ENCODE measurements at places on chromosomes 3 and 15.

DNA sequence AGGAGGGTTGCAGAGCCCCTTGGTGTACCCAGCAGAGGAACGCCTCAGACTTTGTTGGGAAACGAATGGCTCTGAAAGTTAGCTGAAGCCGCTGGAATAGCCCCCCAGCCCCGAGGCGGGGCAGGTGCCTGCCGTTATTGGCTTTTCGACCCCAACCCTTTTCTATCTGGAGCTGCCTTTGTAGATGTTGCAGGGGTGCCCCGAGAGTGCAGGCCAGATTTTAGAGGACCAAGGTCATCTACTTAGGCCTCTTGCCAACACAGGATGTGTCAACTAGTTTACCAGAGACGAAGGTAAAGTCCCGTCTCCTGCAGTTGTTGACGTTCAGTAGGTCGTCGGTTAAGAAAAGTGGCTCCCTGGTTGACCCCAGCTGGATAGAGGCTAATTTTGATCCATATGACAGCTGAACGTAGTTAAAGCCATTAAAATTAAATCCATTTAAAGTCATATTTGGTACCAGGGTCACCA lies 579 bp upstream of the UBE3A start:
- DNase-seq: no peak

- DNase-seq: no peak
Observed at GRCh38 chr3:105930733-105931132, 61.9 kb upstream of the CBLB start.

GRCh38 chr3:41286305-41286704 lies 87.0 kb downstream of the CTNNB1 start:
- DNase-seq: no peak

- DNase-seq: no peak
Observed at GRCh38 chr15:48265135-48265534, 59.0 kb downstream of the SLC12A1 start.

- DNase-seq: no peak
Observed at GRCh38 chr3:149958171-149958796, 12.4 kb downstream of the PFN2 start.

GRCh38 chr3:71022551-71023335 lies 560.8 kb downstream of the FOXP1 start:
- DNase-seq: no peak

DNA sequence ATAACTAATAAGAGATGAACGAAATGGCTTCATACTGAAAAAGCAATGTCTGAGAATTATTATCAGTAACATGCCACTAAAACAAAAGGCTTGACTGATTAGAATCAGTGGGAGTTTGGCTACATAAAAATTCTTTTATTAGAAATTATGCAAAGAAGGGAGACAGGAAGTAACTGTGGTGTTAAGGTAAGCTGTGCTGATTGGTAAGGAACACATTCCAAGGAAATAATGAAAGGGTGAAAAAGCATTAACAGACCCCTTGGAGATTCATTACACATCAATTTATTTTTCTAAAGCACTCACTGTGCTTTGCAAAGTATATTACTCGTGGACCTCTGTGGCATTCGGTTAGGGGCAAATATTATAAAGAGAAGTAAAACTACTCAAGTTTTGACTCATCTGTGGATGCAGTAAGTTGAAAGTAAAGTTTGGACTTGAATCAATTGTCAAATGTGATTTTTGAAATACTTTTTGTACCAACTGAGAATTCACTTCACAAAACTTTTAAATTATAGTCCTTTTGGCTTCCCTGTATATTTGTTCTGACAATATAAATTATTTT lies 176.1 kb upstream of the ZPLD1 start:
- no peak for DNase-seq

- DNase-seq: no peak
Observed at GRCh38 chr3:56782906-56783305, 18.8 kb downstream of the ARHGEF3 start.

DNA sequence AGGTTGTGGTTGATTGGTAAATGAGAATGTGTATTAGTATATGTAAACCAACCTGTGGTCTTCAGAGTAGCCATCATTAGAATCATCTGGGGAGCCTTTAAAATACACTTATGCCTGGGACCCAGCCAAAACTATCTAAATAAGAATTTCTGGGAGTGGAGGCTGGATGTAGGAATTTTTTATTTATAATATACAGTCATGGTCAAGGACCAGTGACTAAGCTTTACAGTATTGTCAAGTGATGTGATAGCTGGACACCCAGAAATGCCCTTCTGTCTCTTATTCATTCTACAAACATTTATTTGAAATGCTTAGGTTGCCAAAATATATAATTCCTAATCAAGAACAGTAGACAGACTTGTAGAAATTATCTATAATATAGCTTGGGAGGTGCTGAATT lies 132.2 kb downstream of the MBNL1 start:
- DNase-seq: no peak

- no peak for DNase-seq
Observed at GRCh38 chr3:29597376-29598008, 316.6 kb downstream of the RBMS3 start.

GRCh38 chr3:69902386-69902785 lies 97.1 kb upstream of the SAMMSON start:
- DNase-seq: no peak

DNA sequence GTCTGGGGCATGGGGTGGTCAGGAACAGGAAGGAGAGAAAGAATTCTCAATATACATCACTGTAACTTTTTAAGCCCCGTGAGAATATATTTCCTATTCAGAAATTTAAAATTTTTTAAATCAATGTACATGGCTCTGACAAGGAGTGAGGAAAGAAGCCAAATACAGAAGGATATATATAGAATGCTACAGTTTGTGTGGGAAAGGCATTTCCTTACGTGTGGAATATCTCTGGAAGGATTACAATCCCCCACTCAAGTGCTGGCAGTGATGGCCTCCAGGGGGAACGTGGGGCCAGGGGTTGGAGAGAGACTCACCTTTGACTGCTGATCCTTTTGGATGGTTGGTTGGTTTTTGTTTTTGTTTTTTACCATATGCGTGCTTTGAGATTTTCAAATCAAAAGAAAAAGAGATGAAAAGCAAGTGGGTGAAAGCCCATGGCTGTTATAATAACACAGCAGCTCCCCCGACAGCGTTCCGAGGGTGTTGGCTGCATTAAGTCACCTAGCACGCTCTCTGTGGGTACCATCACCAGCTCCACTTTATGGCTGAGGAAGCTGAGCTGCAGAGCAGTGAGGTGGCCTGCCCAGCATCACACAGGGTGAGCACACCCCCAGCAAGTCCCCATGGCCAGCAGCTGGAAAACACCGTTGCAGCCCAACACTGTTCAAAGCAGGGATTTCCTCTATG lies 39.9 kb downstream of the TPRA1 start:
- DNase-seq: no peak

DNA sequence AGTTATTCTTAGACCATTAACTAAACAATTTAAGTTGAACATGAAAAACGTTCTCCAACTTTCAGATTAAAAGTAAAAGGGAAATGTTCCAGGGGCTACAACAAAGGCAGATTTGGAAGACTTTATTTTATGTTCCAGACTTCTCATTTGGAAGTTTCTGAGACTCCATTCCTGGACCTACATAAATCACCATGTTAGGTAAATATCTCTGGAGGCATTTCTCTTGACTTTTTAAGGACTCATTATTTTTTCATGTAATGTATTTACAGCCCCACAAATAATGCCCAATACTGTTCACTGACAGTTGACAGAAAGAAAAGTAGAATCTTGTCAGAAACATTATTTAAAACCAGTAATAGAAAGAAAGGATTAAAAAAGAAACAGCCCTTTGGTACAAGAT lies 352.1 kb downstream of the SLC9A9 start:
- DNase-seq: no peak

DNA sequence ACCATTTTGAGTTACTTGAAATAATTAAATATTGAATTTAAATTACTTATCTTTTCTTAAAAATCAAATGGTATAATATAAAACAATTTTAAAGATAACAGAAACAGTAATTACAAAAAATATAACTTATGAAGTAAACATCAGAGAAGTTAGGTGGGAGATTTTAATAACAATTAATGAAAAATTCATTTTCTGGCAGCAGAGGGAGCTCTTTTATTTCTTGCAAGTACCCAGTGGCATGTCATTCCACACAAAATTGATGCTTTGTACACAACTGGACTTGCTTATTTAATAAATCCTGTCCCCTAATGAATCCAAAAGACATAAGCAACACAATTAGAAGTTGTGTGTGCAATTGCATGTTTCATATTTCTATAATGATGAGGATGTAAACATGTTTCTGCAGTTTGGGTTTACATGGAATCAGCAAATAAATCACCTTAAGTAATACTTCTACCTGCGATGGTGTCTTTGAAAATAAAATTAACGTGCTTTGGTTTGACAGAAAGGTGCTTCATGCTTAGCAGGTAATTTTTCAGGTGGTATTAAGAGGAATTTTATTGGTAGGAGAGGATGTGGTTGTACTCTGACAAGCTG lies 861.3 kb downstream of the ZPLD1 start:
- DNase-seq: no peak

DNA sequence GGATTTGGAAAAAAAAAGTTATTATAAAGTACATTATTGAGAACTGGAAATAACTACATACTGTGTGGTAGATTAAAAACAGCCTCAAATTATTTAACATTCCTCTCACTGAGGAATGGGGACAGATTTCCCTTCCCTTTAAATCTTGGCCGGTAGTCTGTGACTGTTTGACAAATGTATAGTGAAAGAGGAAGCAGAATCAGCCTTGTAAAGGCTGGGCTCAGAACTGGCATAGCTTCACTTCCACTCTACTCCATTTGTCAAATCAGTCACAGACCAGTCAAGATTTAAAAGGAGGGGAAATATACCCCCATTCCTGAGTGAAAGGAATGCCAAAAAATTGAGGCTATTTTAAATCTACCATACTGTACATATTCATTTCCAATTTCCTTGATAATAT lies 18.2 kb upstream of the B4GALT4 start:
- no peak for DNase-seq

DNA sequence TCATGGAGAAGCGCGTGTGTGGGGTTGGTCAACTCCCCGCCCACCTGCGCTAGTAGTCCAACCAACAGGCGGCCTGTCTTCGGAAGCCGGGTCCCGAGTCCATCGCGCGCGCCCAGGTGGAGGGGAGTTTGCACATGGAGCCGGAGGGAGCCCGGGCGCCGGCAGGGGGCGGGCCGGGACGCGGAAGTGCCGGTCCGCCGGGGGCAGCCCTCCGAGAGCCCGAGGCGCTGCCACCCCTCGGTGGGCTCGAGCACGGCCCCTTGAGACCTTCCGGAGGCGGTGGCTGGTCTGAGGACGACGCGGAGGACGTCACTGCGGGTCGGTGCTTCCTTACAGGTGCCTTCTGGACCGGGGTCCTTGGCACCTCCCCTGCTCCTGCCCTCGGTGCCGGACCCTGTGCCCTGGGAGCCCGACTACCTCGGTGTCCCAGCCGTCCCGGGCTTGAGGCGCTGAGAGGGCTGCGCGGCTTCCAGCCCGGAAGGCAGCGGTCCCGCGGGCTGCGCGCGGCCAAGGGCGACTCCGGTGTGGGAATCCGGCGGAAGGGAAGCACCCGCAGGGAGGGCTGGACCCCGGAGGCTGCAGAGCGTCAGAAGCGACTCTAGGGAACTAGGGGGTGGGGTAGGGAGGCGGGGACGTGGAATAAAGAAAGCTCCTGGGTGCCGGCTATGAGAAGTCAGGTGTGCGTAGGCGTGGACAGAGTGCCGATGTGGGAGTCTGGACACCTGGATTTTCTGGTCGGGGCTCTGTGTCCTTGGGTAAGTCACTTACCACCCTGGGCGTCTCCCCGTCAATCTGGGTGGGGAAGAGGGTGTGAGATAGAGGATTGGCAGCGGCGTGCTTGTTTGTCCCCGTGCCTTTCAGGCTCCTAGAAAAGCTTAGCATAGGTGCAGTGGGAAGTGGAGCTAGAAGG lies 212.3 kb downstream of the FGF12 start:
- no peak for DNase-seq

DNA sequence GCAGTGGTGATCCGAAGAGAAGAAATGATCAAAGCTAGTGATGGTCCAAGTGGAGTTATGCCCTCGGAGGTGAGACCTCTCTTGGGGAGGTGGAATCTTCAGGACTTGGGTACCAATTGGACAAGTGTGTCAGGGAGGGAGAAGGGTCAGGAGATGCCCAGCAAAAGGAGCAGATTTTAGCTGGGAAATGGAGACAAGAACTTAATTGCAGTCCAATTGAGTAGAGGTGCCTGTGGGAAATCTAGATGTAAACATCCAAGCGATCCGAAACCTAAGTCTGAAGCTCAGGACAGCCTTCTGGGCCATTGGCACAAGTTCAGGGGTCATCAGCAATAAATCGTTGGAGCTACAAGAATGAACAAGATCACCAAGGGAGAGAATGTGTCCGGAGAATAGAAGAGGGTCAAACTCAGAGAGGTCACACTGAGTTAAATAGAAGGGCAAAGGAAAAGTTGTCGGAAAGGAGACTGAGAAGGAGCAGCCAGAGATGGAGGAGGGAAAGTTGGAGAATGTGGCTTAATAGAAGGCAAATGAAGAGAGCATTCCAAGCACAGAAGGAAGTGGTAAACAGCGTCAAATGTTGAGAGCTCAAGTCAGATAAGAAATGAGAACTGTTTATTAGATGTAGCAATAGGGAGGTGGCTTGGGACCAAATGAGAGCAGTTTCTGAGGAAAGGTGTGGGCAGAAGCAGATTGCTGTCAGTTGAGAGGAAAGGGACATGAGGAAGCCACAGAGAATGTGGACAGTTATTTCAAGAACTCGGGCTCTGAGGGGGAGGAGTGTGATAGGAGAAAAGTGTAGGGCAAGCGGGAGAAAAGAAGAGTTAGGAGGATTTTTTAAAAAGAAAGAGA lies 64.2 kb upstream of the FNDC3B start:
- no peak for DNase-seq

- DNase-seq: no peak
Observed at GRCh38 chr15:90194655-90195054, 6.5 kb upstream of the SEMA4B start.

- no peak for DNase-seq
Observed at GRCh38 chr3:165346503-165346902, 150.3 kb upstream of the SLITRK3 start.

- DNase-seq: no peak
Observed at GRCh38 chr15:73765778-73766177, 12.6 kb upstream of the INSYN1 start.

DNA sequence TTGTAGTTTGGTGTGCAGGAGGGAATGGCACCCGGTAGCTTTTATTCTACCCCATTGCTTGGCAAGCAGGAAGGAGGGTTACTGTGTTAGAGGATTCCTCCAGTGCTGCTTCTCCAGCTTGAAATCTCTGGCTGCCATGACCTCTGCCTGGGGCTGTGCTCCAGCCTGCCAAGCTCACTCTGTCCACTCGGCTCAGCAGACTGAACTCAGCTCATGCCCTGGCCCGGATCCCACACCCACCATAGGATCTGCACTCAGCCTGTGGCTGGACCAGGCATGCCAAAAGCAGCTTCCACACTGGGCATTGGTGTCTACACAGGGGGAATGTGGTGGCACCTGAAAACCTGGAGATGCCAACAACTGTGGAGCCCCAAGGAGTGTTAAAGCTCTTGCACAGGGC lies 26.3 kb downstream of the CLDN16 start:
- DNase-seq: no peak

DNA sequence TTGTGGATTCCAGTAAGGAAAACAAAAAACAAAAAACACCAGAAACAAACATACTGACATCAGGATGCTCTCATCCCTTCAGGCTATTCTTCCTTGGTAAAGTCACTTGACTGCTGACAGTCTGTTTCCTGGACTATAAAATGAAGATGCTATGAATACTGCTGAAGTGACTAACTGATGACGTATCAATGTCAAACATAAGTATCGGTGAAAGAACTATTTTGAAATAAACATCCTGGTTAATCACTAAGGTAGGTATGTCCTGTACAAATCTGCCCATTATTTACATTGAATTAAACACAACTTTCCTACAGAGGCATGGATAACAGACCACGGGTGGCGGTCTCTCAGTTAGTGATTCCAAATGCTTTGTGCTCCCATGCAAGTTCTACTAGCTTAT lies 45.9 kb downstream of the CHAC1 start:
- no peak for DNase-seq
